ENCODE measurements at places on chromosomes 7 and 10.

- DNase-seq = no peak
Measured at GRCh38 chr7:80393786-80394185, 118.1 kb downstream of the GNAT3 start.

GRCh38 chr7:114293289-114294012 is 121.2 kb upstream of the FOXP2 start:
- no peak for DNase-seq

- DNase-seq = no peak
Measured at GRCh38 chr7:123665896-123666295, 10.2 kb downstream of the LMOD2 start.

DNA sequence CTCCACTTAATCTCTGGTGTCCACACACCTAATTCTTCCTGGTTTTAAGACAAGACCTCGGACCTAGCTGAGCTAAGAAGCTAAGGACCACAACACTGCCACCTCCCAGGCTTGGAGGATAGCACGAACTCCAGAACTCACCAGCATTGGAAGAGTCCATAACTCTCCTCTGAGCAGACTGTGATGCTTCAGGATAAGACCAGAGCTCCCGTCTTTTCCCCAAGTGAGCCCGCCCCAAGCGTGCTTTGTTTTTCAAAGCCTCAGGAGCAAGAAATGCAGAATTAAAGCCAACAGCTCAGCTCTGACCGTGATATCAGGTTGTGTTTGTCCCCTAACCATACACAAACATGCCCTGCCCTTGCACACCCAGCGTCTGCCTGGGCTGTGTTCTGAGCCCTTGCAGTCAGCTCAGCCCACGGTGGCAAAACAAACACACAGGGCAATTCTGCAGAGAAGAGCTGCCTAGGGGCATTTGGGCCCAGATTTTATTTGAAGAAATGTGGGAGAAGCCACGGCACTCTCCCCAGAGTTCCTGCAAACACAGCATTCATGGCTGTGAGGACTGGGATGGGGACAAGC is 145.4 kb downstream of the WDR11 start:
- DNase-seq = no peak

GRCh38 chr10:71494476-71494875 is 97.8 kb downstream of the CDH23 start:
- DNase-seq = no peak

- no peak for DNase-seq
Measured at GRCh38 chr10:12241810-12242529, 46.0 kb downstream of the CDC123 start.

DNA sequence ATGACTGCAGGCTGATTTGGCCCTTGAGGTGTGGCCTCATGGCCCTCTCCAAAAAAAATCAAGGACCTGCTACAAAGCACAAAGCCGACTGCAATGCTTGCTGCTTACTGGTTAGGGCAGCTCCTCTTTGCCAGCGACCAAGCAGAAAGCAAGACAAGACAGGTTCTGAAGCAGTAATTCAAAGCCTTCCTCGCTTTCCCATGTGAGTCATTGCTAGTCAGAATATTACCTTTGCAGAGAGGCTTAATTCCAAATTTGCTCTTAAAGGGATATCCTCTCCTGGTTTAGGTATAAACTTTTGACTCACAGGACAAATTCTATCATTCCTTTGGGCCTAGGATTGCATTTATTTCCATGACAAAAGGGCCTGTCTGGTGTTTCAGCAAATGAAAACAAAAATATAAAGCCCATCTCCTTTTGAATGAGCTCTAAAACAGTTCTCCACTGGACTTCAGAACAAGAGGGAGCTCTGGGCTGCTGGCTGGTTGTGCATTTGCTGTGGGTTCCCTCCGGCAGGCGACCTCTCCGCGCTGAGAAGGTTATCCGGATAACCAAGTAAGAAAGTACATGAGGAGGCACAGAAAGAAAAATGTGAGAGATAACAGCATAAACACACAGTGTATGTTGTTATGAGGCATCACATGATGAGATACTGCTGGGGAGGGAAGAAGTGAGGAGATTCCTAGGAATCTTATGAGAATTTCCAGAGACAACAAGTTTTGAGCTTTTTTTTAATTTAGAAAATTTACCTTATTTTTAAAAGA is 90.8 kb downstream of the EGFR start:
- DNase-seq = no peak

GRCh38 chr7:109842386-109842785 is 1248.5 kb upstream of the LRRN3 start:
- DNase-seq = no peak

- DNase-seq = no peak
Measured at GRCh38 chr10:95441547-95441923, 119.6 kb downstream of the SORBS1 start.

GRCh38 chr7:150431839-150432658 is 18.4 kb upstream of the GIMAP8 start:
- DNase-seq = no peak

GRCh38 chr10:132524443-132525285 is 12.9 kb upstream of the INPP5A start:
- DNase-seq = no peak

DNA sequence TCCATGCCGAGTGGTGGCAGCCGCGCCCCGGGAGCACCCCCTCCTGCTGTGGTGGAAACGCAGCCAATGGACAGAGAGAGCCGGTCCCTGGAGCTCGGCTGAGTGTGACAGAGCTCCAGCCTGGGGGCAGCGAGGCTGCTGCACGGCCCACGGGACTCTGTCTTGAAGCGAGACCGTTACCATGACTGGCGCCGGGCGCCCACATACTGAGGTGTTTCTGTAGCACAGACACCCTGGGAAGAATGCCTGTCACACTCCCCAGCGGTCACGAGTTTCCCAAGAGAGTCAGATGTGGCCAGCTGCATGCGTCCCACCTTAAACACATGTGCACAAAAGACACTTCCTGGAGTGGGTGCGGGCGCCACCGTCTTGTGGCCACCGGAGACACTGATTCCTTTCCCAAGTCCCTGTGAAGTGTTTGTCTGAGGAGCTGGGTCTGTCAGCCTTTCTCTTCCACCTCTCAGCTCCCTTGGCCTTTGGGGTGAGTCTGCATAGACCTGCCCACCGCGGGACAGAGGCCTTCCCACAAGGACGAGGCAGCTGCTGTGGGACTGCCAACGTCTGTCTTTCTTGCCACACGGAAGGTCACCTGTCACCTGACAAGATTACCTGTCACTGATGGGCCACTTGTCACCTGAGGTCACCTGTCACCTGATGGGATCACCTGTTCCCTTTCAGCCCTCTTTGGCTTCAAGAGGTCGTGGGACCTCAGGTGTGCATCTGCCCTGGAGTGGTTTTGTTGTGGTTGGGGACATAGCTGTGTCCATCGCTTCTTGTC is 94.6 kb downstream of the DNAJB6 start:
- no peak for DNase-seq

GRCh38 chr10:71817831-71818655 is 33.0 kb downstream of the PSAP start:
- no peak for DNase-seq

DNA sequence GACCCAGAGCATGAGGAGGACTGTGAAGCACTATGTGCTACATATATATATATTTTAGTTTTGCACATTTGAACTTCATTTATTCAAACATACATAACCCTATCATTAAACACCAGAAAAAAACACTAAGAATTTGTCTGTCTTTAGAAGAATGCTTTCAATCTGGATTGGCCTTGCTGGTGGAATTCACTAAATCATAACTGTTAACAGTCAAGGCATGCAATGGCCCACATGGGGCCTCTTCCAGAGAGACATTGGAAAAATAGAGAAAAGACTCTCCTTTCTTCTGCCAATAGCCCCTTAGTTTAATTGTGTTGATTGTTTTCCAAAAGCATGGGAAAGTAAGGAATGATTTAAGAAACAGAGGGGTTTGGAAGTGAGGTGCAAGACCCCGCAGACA is 77.9 kb downstream of the MRPL32 start:
- no peak for DNase-seq

DNA sequence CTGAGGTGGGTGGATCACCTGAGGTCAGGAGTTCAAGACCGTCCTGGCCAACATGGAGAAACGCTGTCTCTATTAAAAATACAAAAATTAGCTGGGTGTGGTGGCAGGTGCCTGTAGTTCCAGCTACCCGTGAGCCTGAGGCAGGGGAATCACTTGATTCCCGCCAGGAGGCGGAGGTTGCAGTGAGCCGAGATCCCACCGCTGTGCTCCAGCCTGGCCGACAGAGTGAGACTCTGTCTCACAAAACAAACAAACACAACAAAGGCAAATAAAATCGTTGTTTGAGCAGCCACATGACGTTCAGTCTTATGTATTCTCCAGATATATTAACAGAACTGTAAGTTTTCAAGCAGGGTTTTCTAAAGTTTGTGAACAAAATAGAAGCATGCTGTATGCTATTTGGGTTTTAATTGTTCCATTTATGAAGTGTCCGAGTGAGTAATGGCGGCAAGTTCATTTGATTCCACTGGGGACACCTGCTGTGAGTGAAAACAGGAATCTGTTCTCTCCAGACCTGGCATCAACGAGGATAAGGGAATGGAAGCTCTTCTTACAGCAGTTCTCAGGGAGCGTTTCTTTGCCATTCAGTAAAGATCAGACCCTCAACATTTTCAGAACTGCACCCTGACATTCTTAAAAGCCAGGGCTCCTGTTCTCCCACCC is 122.5 kb upstream of the PITRM1 start:
- DNase-seq = no peak

DNA sequence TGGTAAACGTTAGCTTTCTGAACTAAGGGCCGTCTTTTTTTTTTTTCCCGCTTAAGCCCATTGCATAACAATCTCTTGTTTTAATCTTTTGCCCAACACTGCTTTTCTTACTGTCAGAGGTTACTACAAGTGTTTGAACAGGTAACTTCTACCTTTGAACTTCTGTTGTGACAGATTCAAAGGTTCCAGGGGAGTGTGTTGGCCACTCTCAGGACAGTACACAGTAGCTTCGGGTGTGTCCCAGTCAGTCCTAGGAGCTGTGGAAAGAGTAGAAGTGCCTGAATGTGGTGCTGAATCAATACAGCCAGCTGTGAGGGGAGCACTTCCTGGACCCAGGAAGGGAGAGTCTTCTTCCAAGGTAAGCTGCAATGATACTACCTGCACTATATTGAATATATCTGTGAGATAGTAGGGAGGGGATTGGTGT is at the start of gene ACSL5:
ACSL5 (plus strand) TSS at position 205 of the 427 bp plus-strand sequence. CDS start 20,831 bp downstream, outside the sequence.
- no peak for DNase-seq

GRCh38 chr10:8052341-8052955 is 2.0 kb upstream of the GATA3 start:
- no peak for DNase-seq

DNA sequence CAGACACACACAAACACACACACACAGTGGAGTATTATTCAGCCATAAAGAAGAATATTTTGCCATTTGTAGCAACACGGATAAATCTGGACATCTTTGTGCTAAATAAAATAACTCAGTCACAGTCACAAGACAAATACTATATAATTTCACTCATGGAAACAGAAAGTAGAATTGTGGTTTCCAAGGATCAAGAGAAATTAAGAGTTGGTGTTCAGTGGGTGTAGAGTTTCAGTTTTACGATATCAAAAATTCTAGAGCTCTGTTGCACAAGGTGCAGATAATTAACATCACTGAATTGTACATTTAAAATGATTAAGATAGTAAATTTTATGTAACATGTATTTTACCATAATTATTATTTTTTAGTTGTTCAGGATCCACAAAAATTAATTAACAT is 1235.0 kb downstream of the XPNPEP1 start:
- DNase-seq = no peak

GRCh38 chr10:75355706-75356105 is 45.9 kb downstream of the ZNF503 start:
- no peak for DNase-seq

- no peak for DNase-seq
Measured at GRCh38 chr7:16423761-16424160, 2.4 kb upstream of the CRPPA start.

GRCh38 chr7:78141522-78142281 is 343.1 kb downstream of the PHTF2 start:
- DNase-seq = no peak

DNA sequence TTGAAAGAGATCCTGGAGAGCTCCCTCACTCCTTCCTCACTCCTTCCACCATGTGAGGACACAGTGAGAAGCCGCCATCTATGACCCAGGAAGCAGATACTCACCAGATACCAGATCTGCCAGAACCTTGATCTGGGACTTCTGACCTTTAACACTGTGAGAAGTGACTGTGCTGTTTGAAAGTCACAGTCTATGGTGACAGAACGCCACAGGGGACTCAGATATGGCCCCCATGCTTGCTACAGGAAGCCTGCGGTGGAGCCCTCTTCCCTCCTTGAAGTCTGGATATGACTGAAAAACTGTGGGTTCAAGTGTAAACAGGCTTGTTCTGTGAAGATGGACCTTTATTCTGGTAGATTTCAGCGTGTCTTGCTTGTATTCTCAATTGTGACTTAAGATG is 297.8 kb downstream of the KLF6 start:
- no peak for DNase-seq

- no peak for DNase-seq
Measured at GRCh38 chr7:133513608-133514007, 260.7 kb downstream of the EXOC4 start.

DNA sequence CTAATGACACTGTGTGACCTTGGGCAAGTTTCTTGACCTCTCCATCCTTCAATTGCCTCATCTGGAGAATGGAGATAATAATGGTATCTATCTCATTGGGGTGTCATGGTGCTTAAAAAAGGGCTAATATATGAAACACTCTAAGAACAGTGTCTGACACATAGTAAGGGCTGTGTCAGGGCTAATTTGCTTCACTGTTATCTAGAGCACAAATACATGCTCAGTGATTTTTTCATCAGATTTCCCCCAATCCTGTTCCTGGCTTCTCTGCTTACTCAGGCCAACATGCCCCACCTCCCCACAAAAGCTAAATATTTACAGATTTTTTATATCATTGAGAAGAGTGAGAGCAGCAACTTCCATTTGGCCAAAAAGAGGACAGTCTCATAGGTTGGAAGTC is 20.6 kb downstream of the WIPF3 start:
- DNase-seq = no peak

DNA sequence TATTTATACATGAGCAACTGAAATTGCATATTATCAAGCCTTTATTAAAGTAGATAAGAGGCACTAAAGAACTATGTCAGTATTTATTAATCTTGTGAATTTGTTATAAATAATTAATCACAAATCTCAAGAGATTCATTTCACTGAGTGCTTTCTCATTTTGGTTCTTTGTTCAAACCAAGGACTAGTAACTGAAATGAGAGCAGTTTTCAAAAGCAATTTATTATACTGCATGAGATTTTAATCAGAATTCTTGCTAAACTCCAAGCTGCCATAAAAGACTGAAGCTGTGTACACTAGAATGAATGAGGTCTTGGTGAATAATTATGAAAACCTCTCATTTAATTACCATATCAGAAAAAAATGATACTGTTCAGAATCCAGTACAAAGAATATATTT is 224.8 kb upstream of the IMMP2L start:
- no peak for DNase-seq

DNA sequence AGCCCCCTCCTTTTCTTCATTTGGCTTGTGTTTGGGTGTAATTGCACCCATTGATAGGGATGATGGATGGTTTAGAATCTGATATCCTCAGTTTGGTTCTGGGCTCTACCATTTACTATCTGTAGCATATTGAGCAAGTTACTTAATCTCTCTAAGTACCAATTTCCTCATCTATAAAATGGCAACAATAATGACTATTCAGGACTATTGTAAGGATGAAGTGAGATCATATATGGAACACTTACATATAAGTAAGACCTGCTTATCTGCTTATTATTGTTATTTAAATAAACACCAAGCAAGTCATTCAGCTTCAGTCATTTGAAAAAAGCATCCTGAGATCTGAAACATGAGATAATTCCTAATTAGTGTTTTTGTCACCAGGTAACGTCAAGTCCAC is 127.0 kb downstream of the SEC23IP start:
- DNase-seq = no peak

Measured in stimulated activated CD8-positive, alpha-beta memory T cell treated with anti-CD3 and anti-CD28 coated beads, Interleukin-15, amount 100 ng/mL, for 1 hour (primary cell).